ENCODE measurements at places on chromosomes 3 and 15. TPM values are rescaled to one million over a fixed set of nuclear protein-coding genes. Genes with fewer than 3 reads are reported as not detected.
A peak's percentile ranks its signal among the peaks of the same experiment; 100 is the strongest.

LRRC34 gene
- 0.98 TPM for total RNA-seq

GRCh38 chr3:194032828-194033435 lies 103.0 kb upstream of the HES1 start:
- H3K36me3 ChIP-seq, result no peaks in the 10 kb centered on the region
- H3K4me3 ChIP-seq, result no peak overlapping the region
- no peaks in the 10 kb centered on the region for H3K4me1 ChIP-seq
- H3K27ac ChIP-seq, result no peak overlapping the region
- no peak for DNase-seq

DNA sequence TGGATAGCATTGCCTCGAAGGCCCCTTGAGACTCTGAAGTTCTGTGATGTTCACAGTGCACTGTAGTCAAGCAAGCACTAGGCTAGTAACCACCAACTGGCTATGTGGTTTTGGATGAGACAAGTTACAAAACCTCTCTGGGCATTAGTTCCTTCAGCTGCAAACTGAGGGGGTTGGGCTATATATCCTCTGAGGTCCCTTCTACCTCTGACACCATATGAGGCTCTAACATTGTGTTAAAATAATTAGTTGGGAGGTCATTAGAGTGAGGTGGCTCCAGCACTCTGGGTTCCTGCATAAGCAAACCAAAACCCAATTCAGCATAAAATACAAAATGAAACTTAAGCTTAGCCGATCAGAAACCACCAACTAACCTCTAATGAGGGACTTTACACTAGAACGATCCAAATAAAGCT lies 209.5 kb upstream of the LRRN1 start:
- no peaks in the 10 kb centered on the region for H3K27me3 ChIP-seq
- no peak overlapping the region for H3K4me3 ChIP-seq
- no peak for DNase-seq
- H3K27ac ChIP-seq, result no peak overlapping the region

DNA sequence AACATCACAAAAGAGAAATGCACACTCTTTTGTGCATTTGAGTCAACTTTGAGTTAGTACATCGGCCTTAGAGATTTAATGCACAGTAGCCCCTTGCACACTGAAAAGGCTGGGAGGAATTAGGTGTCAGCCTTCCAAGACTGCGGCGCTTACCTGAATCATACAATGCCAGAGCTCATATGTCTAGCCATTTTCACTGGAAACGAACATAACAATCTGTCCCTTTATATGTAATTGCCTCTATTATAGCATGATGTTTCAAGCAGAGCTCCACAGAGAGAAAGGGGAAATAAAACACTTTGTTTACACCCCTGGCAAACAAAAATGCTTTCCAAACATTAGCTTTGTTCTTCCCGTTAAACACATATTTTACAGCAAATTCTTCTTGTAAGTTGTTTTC lies 315.7 kb upstream of the SLCO3A1 start:
- H3K4me1 ChIP-seq, result no peaks in the 10 kb centered on the region
- H3K36me3 ChIP-seq, result no peaks in the 10 kb centered on the region
- DNase-seq, result no peak
- H3K4me3 ChIP-seq, result no peak overlapping the region
- H3K27me3 ChIP-seq, result peaks cover 5% of the 10 kb centered on the region
- no peak overlapping the region for H3K27ac ChIP-seq

GRCh38 chr3:195701042-195701915 lies 19.5 kb upstream of the MUC20 start:
- H3K27ac ChIP-seq, result no peak overlapping the region
- H3K4me3 ChIP-seq, result no peak overlapping the region
- no peaks in the 10 kb centered on the region for H3K4me1 ChIP-seq
- peaks cover 27% of the 10 kb centered on the region for H3K36me3 ChIP-seq

DNA sequence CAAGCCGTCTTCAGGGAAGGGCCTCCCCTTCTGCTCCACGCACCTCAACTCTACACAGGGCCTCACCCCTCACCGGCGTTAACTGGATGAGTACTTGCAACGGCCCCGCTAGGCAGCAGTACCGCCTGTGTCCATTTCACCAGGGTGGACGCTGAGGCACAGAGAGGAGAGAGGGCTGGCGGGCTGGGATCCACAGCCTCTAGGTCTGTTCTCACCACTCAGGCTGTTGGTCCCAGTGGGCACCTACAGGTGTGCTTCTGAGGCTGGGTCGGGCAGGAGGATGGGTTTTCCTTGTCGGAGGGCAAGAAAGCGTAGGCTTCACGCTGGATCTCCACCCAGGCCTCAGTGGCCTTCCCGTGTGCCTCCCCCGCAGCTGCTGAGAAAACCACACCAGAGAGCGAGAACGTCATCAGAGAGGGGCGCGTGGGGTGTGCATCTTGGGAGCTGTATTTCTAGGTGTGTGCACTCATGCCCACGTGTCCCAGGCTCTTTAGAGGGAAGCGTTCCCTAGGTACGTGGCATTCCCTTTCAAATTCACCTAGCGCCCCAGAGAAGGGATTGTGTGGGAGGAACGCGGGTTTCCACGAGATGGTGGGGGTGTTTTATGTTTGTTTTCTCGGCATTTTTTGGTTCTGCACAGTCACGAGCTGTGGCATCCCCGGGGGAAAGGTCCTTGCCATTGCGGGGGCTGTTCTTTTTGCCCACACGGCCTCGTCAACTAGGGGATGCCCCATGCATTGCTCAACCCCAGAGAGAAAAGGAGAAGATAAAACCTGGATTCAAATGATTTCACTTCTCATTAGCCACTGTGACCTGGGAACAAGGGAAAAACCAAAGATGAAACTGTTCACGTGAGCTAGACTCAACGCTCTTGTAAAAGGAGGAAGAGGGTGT lies 67.7 kb downstream of the MGLL start:
- DNase-seq, result no peak
- H3K4me3 ChIP-seq, result no peak overlapping the region
- H3K27me3 ChIP-seq, result no peaks in the 10 kb centered on the region
- H3K4me1 ChIP-seq, result no peaks in the 10 kb centered on the region

GOLGA8G gene
- not detected for total RNA-seq

WNT5A gene
- total RNA-seq, result 24.5 TPM

GRCh38 chr3:4744405-4745234 lies 234.6 kb upstream of the BHLHE40 start:
- H3K4me3 ChIP-seq, result no peak overlapping the region
- no peaks in the 10 kb centered on the region for H3K27me3 ChIP-seq
- no peaks in the 10 kb centered on the region for H3K36me3 ChIP-seq
- peaks cover 29% of the 10 kb centered on the region for H3K4me1 ChIP-seq

- H3K4me3 ChIP-seq, result peak within 1 kb of the TSS; percentile 69
- H3K4me1 ChIP-seq, result peaks cover 3% of the 10 kb centered on the region
- no peaks in the 10 kb centered on the region for H3K27me3 ChIP-seq
- DNase-seq, result peak; percentile 81
- peak within 1 kb of the TSS; percentile 68 for H3K27ac ChIP-seq
- peaks cover 8% of the 10 kb centered on the region for H3K36me3 ChIP-seq
Observed at GRCh38 chr3:42906070-42906847, at the start of gene ZNF662. ZNF662 (plus strand) TSS chr3:42906142; CDS start chr3:42908115, 1,973 bp downstream.

GRCh38 chr15:25436707-25437106 lies 2.1 kb downstream of the UBE3A start:
- peaks cover 30% of the 10 kb centered on the region for H3K4me1 ChIP-seq
- no peaks in the 10 kb centered on the region for H3K36me3 ChIP-seq
- no peaks in the 10 kb centered on the region for H3K27me3 ChIP-seq

CHRNA7 gene
- 0.75 TPM for total RNA-seq

MOBP gene
- total RNA-seq, result not detected

- no peak overlapping the region for H3K27ac ChIP-seq
- peaks cover 15% of the 10 kb centered on the region for H3K4me1 ChIP-seq
- H3K4me3 ChIP-seq, result no peak overlapping the region
- no peaks in the 10 kb centered on the region for H3K27me3 ChIP-seq
- H3K36me3 ChIP-seq, result no peaks in the 10 kb centered on the region
Observed at GRCh38 chr3:69411346-69411745, 25.5 kb upstream of the FRMD4B start.

FBXL22 gene
- 0.98 TPM for total RNA-seq

- H3K4me1 ChIP-seq, result peaks cover 23% of the 10 kb centered on the region
- no peaks in the 10 kb centered on the region for H3K36me3 ChIP-seq
Observed at GRCh38 chr3:129794311-129795185, 99.0 kb downstream of the TMCC1 start.

ITGB5 gene
- total RNA-seq, result 95.1 TPM

All from upper lobe of right lung (tissue), 1 donor.